ENCODE measurements at places on chromosomes 3 and 15.

- no peak for DNase-seq
Measured at GRCh38 chr3:95036526-95037021, 973.7 kb downstream of the NSUN3 start.

DNA sequence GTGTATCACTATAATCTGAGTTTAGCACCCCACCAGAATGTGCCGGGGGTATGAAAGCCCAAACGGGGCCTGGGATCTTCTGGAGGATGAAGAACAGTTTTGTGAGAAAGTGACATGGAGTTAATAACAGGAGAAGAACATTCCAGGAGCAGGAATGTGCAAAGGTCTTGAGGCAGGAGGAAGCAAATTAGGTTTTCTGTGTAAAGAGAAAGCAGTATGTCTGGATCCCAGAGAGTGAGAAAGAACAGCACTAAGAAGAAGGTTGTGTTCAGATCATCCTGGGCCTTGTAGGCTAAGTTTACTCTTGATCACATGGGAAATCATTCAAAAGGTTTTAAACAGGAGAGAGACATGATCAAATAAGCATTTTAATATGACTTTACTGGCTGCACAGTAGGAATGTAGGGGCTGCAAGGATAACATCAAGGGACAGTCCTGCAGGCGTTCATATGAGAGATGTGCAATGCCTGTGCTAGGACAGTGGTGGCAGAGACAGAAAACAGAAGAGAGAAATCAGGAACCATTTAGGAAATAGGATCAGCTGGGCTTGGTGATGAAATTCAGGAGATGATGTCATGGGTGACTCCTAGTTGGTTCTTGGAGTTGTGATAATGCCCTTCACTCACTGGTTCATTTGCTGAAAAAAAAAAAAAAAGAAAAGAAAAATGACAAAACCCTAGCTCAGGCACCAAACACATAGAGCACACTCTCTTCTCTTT, 113.5 kb downstream of the TNIK start:
- no peak for DNase-seq

- peak; percentile 20 for DNase-seq
Measured at GRCh38 chr15:67838789-67839332, 984 bp downstream of the RNU6-1 start.

DNA sequence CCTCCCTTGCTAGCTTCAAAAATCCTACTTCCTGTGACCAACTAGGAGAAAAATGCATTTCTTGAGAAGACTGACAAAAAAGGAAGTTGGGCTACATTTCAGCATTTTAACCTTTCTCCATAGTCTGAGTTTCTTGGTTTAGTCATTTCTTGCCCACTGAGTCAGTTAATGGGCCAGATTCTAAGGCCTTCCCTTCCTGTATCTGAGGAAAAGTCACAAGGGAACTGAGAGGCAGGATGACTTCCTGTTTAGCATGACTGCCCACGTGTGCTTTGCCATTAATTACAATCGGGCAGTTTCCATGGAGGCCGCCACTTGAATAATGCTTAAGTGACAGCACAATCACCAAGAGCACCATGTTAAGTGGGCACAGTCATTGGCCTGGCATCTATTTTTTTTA, 794.4 kb upstream of the LMCD1 start:
- DNase-seq: no peak

- no peak for DNase-seq
Measured at GRCh38 chr15:45858491-45858890, 223.7 kb downstream of the SQOR start.

DNA sequence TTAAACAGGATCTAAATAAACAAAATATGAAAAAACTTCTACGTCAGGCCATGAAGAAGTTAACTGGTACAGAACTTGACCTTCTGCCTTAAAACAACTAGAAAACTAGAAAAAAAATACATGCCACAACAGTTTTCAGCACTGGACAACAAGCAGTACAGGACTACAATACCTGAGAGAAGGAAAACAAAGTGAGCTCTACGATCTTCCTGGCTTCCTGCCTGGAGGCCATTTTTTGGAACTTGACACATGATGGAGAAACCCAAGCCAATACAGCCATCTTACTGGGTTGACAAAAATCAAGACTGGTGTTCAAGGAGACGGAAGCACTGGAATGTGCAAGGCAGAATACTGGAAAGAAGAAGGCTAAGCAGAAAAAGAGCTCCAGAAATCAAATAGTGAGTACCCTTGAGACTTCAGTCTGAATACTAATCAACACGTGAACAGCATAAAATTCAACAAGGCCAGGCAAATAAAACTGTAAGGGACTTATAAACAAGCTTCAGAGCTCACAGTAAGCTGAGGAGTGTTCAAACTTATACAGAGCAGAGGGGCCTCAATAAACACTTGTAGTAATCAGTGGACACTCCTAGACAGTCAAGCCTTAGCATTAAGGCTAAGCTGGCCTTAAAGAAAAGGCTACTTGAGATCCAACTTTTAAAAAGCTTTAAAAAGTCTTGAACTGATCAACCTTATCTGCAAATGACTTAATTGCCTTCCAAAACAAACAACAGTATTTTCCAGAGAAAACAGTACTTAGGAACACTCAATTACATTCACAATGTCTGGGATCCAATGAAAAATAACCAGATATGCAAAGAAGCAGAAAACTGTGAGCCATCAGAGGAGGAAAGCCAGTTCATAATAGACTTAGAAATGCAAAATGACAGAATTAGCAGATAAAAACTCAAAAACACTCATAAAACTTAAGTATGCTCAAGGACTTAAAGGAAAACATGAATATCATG, 63.2 kb downstream of the DLG1 start:
- no peak for DNase-seq

GRCh38 chr3:100044369-100044768, 69.9 kb downstream of the FILIP1L start:
- DNase-seq: no peak

DNA sequence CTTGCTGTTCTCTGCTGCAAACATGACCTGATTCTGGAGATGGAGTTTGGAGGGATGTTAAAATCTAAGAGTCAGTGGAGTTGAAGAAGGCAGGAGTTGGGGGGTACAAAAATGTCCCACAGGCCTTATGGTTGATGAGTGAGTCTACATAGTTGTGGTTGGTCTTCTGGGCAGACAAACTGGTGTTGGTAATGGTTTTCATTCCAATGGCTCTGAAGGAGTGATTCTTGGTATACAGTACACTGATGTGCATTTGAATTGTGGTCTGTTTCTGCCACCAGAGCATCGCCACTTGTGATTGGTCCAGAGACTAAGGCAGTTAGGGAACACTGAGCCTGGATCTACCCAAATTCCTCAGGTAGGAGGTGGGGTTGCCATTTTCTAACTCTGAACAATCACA, 514.1 kb upstream of the CFAP20DC start:
- DNase-seq: no peak

- no peak for DNase-seq
Measured at GRCh38 chr3:68103811-68104210, 449.4 kb upstream of the SUCLG2 start.

GRCh38 chr3:100006570-100007271, 107.6 kb downstream of the FILIP1L start:
- no peak for DNase-seq

GRCh38 chr3:40989141-40990061, 209.9 kb upstream of the CTNNB1 start:
- DNase-seq: no peak

- DNase-seq: no peak
Measured at GRCh38 chr15:91468871-91469580, 369.0 kb downstream of the SV2B start.

- no peak for DNase-seq
Measured at GRCh38 chr3:116912116-116912515, 202.5 kb downstream of the TUSC7 start.

GRCh38 chr3:135161425-135161824, 366.4 kb downstream of the EPHB1 start:
- no peak for DNase-seq

GRCh38 chr15:40992825-40993224, 39.6 kb downstream of the CHAC1 start:
- DNase-seq: no peak

DNA sequence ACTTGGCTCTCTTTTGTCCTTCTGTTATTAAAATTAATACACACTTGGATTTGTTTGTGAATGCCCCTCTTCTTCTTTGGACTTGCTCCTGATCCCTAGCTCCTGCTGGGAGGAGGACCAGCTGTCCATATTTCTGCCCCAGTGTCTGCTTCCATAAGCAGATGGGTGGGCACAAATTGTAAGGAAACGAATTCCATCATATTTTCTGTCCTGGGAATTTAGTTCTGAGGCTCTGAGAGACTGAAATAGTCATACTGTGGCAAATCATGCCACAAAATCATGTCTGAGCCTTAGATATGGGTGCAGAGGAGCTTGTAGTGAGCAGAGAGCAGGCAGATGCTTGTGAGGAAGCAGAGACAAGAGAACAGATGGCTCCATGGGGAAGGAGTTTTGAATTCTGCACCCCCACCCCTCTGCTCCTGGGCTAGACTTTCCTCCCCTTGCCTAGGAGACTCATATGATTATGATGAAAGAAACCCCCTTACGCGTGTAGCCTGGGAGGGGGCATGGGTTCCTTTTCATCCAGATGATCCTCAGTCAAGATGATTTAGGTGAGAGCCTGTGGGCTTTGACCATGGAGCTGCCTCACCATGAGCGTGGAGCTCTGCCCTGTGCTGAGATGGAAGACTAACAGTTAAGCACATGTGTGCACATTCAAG, 50.6 kb downstream of the SV2B start:
- DNase-seq: no peak

- no peak for DNase-seq
Measured at GRCh38 chr3:101278727-101279126, 41.6 kb downstream of the IMPG2 start.

DNA sequence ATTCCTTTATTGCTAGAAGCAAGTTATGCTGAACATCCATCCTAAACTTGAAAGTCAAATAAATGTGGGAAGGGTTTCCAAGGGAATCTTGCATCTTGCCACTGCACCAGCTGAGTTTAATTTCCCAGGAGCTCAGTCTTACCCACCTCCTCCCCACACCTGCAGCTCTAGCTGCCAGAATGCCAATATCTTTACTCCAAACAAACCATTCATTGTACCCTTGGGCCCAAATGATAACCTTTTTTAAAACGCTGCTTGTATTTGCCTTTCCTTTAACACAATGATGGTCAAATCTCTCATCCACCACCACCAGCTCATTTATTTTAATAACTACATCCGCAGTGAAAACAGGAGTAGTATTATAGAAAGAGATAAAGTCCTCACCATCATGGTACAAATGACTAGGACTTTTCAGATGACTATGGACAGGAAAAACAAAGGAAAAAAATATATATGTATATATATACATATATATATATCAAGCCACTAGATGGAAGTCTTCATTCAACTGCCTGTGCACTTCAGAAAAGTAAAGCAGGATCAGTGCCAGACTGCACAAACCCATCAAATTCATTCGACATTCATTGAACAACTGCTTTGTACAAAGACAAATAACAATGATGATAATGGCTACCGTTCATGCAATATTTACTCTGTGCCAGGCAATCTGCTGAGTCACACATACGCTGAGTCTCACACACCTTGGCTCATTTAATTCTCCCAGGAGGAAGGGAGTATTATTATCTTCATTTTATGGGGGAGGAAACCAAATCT, 44.0 kb downstream of the BFSP2 start:
- DNase-seq: no peak

- DNase-seq: no peak
Measured at GRCh38 chr3:19644405-19644804, 289.6 kb downstream of the EFHB start.

DNA sequence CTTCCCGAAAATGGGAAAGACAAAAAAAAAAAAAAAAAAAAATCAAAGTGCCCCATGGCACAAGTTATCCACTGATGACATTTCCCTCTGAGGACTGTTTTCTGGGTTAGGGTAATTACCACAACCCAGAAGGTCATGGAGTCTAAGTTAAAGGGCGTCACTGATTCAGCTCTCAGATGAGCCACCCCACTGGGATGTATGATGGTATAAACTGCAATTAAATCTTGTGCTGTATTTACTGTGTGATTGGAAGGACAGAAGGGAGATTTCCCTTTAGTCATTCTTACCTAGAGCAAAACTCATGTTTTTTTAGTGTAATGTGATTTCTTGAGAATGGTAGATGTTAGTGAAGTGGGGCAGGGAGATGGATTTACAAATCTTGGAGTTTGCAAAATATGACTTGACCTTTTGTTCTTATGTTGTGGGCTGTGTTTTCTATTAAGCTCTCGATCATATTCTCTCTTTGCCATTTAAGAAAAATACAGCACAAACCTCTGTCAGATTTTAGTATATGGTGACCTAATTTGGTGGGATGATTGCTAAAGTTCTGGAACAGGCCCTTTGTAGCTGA, 244.2 kb downstream of the PTPRG start:
- DNase-seq: no peak

GRCh38 chr3:8709287-8709686, 24.3 kb upstream of the CAV3 start:
- no peak for DNase-seq

DNA sequence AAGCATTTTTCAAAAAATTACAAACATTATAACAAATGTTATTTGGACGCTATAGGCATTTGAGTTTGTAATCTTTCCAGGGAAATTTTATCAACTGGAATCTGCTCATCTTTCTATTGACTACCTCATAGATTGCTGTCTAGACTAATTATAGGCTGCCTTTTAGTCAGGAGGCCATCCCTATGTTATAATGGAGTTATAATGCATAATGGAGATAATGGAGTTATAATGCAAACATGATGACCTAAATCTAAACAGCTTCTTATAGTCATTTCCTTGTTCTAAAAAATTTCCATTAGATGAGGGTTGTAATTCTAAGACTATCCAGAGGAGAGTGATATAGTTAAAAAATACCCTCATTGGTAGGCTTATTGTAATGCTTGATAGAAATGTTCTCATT, 226.4 kb downstream of the SI start:
- no peak for DNase-seq

GRCh38 chr3:11721479-11721878, 77.8 kb upstream of the VGLL4 start:
- DNase-seq: no peak

DNA sequence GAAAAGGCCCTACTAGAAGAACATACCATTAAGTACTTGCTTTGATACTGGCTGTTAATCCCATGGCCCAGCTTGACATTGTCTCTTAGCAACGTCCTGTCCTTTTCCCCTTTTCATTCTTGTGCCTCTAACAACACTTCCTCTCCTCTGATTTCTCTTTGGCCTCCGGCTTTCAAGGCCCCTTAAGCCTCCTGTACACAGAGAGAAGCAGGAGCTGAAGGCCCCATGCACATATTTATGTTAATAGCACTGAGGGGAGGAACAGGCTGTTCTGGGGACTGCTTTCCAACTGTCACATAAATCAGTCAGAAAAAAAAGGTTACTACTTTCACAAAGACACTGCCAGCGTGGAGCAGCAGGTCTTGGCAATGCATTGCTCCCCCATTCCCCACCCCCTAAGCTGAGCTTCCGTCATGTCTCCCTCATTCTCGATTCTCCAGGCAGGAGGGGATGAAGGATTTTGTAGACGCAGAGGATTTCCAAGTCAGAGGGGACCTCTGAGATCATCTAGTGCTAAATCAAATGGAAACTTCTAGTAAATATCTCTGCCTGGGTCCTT, 257.4 kb upstream of the ADAMTS9 start:
- DNase-seq: peak; percentile 5

GRCh38 chr3:48835650-48836366, 11.9 kb downstream of the PRKAR2A start:
- no peak for DNase-seq
